Activated CD8-positive, alpha-beta memory T cell treated with anti-CD3 and anti-CD28 coated beads for 48 hours (primary cell): ENCODE measurements at places on chromosomes 3 and 15.

DNA sequence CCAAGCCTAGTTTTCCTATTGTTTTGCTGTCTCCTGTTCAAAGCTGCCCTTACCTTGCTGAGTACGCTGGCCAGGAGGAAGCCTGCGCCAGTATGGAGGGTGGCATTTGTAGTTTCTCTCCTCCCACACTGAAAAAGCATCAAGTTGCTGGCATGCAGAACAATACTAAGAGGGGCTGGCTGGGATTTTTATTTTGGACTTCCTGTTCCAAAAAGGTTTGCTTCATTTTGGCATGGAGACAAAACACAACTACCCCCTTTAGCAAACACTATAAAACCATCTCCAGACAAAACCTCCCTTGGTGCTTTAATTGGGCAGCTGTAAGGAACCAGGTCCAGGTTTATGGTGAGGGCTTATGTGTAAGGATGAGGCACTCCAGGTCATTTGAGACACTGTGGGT lies 457.6 kb downstream of the PDCD6IP start:
- DNase-seq = no peak

DNA sequence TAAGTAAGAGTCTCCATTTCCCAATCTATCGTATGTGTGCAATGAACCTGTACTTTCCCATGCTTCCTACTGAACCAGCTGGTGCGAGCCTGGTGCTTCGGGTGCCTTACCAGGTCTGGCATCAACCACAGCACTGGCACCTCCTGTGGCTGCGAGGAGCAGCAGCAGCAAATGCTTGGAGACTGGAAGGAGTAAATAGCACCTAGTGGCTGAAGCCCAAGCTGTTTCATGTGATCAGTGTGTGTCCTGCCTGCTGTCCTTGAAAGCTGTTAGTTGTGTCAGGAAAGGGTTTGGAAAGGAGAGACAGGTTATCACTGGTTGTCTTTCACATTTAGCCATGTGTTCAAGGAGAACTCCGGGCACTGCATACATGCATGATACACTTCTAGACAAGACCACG lies 31.8 kb downstream of the PCOLCE2 start:
- no peak for DNase-seq

GRCh38 chr3:128004661-128005060 lies 47.6 kb upstream of the SEC61A1 start:
- no peak for DNase-seq

DNA sequence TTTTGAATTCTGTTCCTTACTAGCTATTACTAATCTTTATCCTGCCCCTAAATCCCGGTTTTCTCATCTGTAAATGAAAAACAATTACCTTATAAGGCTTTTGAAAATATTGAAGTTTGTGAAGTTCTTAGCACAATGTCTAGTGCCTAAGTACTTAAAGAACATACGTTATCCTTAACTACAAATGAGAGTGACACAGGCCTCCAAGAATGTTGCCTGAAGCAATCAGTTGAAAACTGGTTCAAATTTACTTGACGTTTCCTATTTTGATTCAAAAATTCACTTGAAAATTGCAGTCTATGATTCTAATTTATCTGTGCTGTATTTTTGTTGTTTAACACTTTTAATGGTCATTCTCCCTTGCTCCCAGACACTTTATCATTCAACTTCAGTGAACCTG lies 3.2 kb downstream of the SENP7 start:
- no peak for DNase-seq

GRCh38 chr15:48644827-48645557 lies 517 bp downstream of the FBN1 start:
- no peak for DNase-seq

DNA sequence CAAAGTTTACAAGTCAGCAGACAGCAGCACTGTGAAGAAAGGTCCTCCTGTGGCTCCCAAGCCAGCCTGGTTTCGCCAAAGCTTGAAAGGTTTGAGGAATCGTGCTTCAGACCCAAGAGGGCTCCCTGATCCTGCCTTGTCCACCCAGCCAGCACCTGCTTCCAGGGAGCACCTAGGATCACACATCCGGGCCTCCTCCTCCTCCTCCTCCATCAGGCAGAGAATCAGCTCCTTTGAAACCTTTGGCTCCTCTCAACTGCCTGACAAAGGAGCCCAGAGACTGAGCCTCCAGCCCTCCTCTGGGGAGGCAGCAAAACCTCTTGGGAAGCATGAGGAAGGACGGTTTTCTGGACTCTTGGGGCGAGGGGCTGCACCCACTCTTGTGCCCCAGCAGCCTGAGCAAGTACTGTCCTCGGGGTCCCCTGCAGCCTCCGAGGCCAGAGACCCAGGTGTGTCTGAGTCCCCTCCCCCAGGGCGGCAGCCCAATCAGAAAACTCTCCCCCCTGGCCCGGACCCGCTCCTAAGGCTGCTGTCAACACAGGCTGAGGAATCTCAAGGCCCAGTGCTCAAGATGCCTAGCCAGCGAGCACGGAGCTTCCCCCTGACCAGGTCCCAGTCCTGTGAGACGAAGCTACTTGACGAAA lies 24.2 kb downstream of the STARD5 start:
- no peak for DNase-seq

- no peak for DNase-seq
These were observed 5.5 kb downstream of the ARHGEF3 start for GRCh38 chr3:56796202-56796601.

- no peak for DNase-seq
These were observed 35.8 kb upstream of the LRTM1 start for GRCh38 chr3:54963641-54964040.

GRCh38 chr3:152836269-152836668 lies 1.3 kb downstream of the P2RY1 start:
- no peak for DNase-seq

DNA sequence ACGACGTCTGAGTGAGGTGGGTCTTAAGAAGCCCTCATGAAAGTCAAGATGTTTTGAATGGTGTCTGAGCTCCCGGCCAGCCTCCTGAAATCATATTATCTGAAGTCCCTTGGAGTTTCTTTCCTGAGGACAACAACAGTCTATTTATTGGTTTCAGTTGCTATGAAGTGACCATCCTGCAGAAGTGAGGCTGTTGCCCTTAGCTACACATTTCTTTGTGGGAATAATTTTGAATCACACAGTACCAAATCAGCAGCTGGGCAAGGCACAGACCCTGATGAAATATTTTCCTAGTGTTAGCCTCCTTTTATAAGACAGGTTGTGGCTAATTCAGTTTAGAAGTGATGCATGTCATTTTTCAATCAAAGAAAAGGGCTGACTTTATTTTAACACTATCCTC lies 220.7 kb upstream of the AZI2 start:
- no peak for DNase-seq

GRCh38 chr3:40309418-40309924 lies at the start of gene EIF1B:
EIF1B (plus strand) TSS chr3:40309707; CDS start chr3:40309942, 235 bp downstream.
- peak; percentile 96 for DNase-seq

- DNase-seq = no peak
These were observed 36.0 kb downstream of the MCF2L2 start for GRCh38 chr3:183392186-183393034.

GRCh38 chr3:36524560-36524959 lies 144.3 kb downstream of the STAC start:
- no peak for DNase-seq

DNA sequence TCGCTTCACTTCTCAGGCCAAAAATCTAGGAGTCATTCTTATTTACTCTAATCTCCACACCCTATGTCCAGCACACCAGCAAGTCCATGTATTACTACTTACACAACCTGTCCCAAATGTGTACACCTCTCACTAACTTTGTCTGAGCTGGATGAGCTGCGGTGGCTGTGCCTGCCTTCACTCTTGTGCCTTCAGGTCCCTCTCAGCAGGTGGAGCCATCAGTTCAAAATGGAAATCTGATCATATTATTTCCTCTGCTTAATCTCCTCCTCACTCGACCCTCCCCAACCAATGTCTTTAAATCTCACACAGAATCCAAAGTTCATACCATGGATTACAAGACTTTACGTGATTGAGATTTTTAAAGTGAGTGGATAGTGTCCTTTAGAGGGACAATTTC lies 82.8 kb downstream of the SSR3 start:
- DNase-seq = no peak

GRCh38 chr15:51075364-51075763 lies 19.3 kb downstream of the TNFAIP8L3 start:
- no peak for DNase-seq

DNA sequence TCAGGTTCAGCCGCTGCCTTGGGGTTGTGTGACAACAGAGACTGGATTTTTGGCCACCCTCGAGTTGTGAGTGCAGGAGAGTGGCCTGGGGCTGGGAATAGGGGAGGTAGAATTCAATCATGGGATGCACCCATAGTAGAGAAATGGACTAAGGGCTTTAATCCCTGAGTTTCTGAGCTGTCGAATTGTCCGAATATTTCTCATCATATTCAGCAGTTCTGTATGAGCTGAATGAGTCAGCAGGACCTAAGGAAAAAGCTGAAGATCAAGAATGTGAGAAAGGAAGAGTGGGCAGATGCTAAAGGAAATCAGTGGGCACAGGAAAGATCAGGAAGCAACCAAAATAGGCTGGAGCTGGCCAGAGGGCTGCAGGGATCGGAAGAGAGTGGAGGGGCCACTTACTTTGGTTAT lies 44.4 kb upstream of the SACM1L start:
- no peak for DNase-seq

DNA sequence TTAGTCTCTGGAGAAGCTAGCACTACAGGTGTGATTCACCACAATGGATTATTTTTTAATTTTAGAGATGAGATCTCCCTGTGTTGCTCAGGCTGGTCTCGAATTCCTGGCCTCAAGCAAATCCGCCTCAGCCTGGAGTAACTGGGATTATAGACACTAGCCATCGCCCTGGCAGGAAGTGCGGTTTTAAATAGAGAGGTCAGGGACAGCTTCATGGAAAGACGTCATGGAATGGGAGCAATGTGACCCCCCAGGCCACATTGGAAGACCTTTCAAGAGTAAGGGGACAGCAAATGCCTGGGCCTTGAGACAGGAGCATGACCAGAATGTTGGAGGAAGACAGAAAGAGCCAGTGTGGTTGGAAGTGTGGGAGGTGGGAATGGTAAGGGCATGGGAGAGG lies 2.2 kb upstream of the ISG20 start:
- no peak for DNase-seq

- DNase-seq = no peak
These were observed 22.7 kb upstream of the CTNNB1 start for GRCh38 chr3:41176596-41176995.

DNA sequence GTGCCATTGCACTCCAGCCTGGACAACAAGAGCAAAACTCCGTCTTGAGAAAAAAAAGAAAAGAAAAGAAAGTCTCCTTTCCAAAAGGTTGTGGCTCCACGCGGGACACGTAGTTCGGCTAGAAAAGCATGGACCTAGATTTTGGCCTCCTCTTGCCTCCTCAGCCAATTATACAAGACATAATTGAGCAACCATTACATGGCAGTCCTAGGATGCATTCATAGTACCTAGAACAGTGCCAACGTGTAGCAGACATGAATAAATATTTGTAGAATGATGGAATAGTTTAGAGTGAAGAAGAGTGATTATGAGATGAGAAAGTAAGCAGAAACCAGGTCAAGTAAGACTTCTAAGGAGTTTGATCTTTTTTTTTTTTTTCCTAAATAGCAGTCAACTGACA lies 112.5 kb downstream of the ZNF609 start:
- no peak for DNase-seq

DNA sequence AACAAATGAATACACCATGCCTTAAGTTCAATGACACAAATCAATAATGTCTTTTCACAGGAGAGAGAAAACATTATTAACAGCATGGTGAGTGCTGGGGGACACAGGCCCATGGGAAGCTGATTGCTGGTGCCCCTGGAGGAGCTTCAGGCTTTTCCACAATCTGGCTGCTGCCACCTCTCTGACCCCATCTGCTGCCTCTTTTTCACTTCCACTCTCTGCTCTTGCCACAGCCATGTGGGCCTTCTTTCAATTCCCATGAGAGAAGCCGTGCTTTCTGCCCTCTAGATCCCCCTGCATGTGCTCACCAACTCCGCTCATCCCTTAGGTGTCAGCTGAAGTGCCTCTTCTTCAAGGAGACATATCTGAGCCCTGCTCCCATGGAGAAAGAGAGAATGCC lies 21.0 kb upstream of the CTXND1 start:
- DNase-seq = no peak

GRCh38 chr3:50204804-50205412 lies at the start of gene SLC38A3:
SLC38A3 (plus strand) TSS chr3:50205271; CDS start chr3:50214200, 8,929 bp downstream.
- DNase-seq = no peak

- DNase-seq = no peak
These were observed 168.8 kb downstream of the NUP210 start for GRCh38 chr3:13251166-13251903.

- DNase-seq = no peak
These were observed 79.0 kb downstream of the ASB7 start for GRCh38 chr15:100681335-100681746.

DNA sequence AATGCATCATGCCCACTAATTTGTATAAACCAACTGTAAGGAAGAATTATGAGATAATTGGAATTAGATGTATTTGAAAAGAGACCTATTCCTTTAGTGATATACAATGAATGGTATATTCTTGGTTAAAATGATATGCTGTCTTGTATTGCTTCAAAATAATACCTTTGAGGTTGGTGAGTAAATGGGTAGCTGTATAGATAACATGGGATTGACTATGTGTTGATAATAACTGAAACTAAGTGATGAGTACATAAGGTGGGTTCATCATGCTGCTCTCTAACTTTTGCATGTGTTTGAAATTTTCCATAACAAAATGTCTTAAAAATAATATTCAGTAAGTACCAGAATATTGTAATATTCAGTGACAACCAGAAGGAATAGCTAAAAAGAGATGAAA lies 272.6 kb upstream of the ZPLD1 start:
- no peak for DNase-seq

GRCh38 chr3:9866639-9867038 lies 13.4 kb downstream of the CIDEC start:
- no peak for DNase-seq

GRCh38 chr3:177665122-177665808 lies 468.0 kb upstream of the TBL1XR1 start:
- no peak for DNase-seq

DNA sequence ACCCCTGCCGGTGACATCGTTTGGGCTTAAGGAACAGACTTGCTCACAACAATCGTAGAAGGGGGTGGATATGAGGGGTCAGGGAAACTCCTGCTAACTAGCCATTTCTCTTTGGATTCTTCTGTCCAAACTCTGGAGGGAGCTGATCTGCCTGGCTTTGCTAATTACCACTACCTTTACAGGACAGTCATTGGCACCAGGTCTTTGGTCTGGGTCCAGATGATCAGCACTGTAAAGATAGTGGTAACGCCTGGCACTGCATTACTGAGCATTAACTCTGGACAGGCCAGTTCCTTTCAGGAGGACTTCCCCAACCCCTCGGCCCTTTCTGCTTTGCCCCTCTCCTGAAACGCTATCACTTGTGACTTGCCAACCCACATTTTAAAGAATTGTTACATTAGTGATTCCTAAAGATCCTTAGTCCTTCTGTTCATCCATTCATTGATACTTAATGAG lies 788 bp downstream of the UQCC5 start:
- DNase-seq = no peak

DNA sequence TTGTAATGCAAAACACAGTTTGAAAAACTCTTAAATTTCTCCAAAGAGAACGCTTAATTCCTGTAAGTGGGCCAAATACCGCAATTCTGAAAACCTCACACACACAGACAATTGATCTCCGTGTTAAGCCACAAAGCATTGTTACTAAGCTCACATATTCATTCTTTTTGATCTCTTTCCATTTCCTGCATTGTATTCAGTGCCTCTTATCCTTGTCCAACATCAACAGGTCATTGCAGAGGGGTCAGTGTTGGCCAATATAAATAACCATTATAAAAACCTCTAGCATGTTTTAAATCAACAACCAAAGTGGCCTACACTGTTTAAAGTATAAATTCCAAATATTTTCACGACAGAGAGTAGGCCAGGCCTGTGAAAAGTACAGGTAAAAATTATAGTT lies 171.1 kb downstream of the PDZRN3 start:
- no peak for DNase-seq
